Caco-2 (cell line): ENCODE measurements at places on chromosomes 12 and 14. TPM values are rescaled to one million over a fixed set of nuclear protein-coding genes. Genes with fewer than 3 reads are reported as not detected.

- H3K36me3 ChIP-seq = no peaks in the 10 kb centered on the region
- no peak for DNase-seq
- no peak overlapping the region for H3K27ac ChIP-seq
- H3K4me3 ChIP-seq = no peak overlapping the region
These were observed 174.3 kb upstream of the KRR1 start for GRCh38 chr12:75685617-75686225.

DNA sequence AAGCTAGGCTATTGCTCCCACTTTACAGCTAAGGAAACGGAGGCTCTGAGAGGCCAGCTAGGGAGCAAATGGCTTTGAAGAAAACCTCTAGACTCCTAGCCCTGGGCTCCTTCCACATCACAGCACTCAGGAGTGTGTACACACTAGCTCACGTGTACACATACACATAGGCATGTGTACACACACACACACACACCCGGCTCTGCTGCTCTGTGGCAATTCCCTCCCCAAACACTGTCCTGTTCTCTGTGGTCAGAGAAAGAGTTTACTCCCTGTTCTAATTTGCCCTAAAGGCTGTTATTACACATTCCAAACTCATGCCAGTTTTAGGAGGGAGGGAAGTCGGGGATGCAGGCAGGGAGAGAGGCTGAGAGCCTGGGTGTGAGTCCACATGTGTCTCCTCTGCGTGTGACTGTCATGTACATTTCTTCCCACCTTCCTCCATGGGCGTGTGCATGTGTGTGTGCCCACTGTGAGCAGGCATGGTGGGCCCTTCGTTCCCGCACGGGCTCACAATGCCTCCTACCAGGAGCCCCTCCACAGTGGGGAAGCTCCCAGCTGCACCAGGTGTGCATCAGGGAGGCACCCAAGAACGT, 14.2 kb downstream of the TRPV4 start:
- no peak overlapping the region for H3K27ac ChIP-seq
- H3K4me3 ChIP-seq = no peak overlapping the region
- DNase-seq = no peak
- peaks cover 14% of the 10 kb centered on the region for H3K4me1 ChIP-seq
- no peaks in the 10 kb centered on the region for H3K27me3 ChIP-seq

The CTSG gene
- not detected in 2 replicates for total RNA-seq

The ASIC1 gene
- 15.6 and 17.8 TPM in 2 replicates for total RNA-seq

DNA sequence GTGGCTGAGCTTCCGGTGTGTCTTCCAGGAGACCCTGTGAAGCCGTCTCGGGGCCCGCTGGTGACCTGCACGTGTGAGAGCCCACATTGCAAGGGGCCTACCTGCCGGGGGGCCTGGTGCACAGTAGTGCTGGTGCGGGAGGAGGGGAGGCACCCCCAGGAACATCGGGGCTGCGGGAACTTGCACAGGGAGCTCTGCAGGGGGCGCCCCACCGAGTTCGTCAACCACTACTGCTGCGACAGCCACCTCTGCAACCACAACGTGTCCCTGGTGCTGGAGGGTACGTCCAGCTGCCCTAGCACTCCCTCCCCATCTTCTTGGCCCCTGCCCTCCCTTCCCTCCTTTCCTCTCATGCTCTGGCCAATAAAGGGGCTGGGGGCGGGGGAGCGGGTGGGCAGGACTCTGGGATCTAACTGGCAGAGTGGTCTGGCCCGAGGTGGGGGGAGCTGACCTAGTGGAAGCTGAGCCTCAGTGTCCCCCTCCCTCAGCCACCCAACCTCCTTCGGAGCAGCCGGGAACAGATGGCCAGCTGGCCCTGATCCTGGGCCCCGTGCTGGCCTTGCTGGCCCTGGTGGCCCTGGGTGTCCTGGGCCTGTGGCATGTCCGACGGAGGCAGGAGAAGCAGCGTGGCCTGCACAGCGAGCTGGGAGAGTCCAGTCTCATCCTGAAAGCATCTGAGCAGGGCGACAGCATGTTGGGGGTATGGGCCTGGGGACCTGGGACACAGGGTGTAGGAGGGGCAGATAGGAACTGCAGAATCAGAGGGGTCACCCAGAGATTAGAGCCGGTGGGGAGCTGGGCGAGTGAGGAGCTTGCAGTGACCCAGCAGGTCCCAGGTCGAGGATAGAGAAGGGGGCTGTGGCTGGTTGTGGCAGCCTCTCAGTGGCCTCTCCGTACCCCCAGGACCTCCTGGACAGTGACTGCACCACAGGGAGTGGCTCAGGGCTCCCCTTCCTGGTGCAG, 6.0 kb downstream of the ACVRL1 start:
- no peaks in the 10 kb centered on the region for H3K27me3 ChIP-seq
- H3K36me3 ChIP-seq = no peaks in the 10 kb centered on the region
- no peak overlapping the region for H3K4me3 ChIP-seq
- DNase-seq = no peak
- H3K4me1 ChIP-seq = no peaks in the 10 kb centered on the region

The GAS2L3 gene
- total RNA-seq = 25.0 and 27.2 TPM in 2 replicates

- H3K4me1 ChIP-seq = no peaks in the 10 kb centered on the region
- H3K36me3 ChIP-seq = no peaks in the 10 kb centered on the region
- no peaks in the 10 kb centered on the region for H3K27me3 ChIP-seq
- no peak overlapping the region for H3K27ac ChIP-seq
- H3K4me3 ChIP-seq = no peak overlapping the region
- DNase-seq = no peak
These were observed 163.8 kb downstream of the RPL10L start for GRCh38 chr14:46487582-46488350.

DNA sequence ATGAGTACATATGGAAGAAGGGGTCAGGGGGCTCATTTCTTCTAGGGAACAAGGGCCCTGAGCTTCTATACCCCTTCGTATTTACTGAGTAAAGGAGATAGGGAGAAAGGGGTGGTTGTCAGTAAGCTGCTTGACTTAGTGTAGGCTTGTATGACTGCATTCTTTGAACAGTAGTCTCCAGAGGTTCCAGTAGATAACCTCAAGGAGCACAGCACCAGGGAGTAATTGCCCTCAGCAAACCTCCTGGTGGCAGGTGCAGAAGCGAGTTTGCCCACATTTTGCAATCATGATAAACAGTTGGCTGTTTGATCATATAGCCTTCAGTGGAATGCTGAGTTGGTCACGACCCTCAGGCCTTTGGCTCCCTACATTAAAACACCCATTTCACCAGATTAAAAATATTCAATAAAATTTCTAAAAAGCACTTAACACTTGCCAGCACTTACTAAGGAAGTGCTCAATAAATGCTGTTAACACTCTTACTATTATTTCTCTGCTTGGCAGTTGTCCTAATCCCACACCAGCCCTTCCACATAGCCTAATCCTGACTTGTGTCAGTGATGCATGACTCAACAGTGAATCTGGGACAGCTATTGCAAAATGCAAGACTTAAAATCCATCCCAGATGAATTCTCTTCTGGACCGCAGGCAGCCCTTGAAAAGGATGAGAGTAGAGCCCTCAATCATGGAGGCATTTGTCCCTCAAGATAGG, 3.7 kb upstream of the DHRS4L2 start:
- peak; percentile 60 for DNase-seq
- H3K4me3 ChIP-seq = no peak overlapping the region
- no peaks in the 10 kb centered on the region for H3K36me3 ChIP-seq
- H3K4me1 ChIP-seq = no peaks in the 10 kb centered on the region
- H3K27ac ChIP-seq = no peak overlapping the region

The RHEBL1 gene
- total RNA-seq = 2.5 and 2.6 TPM in 2 replicates

- no peak for DNase-seq
- H3K4me3 ChIP-seq = no peak overlapping the region
- no peaks in the 10 kb centered on the region for H3K27me3 ChIP-seq
- H3K4me1 ChIP-seq = no peaks in the 10 kb centered on the region
- H3K36me3 ChIP-seq = no peaks in the 10 kb centered on the region
- no peak overlapping the region for H3K27ac ChIP-seq
These were observed 30.2 kb upstream of the GALNT9 start for GRCh38 chr12:132359551-132359950.

DNA sequence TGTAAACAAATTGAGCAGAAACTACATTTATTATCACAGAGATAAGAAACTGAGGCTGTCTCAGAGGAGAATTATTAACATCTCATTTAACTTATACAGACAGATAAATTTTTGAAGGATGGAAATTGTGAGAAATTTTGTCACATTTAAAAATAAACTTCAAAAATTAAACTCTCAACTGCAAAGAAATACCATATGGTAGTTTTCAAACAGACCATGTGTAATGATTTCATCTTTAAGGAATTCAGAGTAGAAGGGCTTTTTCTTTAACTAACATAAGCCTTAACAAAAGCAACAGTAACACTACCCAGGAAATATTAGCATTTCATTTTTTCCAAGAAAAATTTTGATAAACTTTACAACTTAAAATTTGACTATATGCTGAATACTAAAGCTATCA, 26.6 kb downstream of the NUP37 start:
- H3K27me3 ChIP-seq = no peaks in the 10 kb centered on the region
- no peak overlapping the region for H3K4me3 ChIP-seq
- DNase-seq = no peak
- H3K27ac ChIP-seq = no peak overlapping the region

GRCh38 chr12:132171968-132172521, 27.8 kb downstream of the NOC4L start:
- H3K27me3 ChIP-seq = no peaks in the 10 kb centered on the region
- peaks cover 11% of the 10 kb centered on the region for H3K4me1 ChIP-seq
- H3K4me3 ChIP-seq = no peak overlapping the region
- no peak for DNase-seq
- H3K27ac ChIP-seq = no peak overlapping the region
- no peaks in the 10 kb centered on the region for H3K36me3 ChIP-seq

DNA sequence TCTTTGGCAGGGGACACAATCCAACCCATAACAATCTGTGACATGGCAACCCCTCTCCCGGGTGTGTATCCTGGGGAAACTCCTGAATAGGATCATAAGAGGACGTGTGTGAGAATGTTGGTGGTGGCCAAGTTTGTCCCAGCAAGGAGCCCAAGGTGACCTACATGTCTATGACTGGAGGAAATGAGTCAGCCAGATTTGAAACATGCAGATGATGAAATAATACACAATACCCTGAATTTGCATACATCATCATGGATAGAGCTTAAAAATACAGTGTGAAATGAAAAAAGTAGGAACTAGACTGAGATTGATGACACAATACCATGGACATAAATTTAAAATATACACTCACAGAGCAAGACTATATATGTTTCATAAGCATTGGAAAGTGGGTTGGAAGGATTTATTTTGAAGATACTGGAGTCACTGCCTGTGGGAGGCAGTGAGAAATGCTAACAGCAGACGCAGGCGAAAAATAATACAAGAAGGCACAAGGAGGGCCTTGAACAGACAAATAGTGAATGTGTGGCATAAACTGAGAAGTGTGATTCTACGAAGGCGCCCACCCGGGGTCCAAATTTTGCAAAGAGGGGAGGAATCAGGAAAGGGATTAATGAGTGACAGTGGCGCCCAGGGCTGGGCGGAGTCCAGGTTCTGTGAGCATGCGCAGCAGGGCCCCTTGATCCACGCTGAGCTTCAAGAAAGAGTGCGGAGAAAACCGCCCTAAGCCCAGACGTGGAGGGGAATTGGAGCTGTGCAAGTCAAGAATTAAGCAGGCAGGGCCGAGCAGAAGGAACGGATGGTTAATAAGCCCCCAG, 7.0 kb upstream of the MAP1LC3B2 start:
- H3K27ac ChIP-seq = no peak overlapping the region
- H3K36me3 ChIP-seq = no peaks in the 10 kb centered on the region
- no peak overlapping the region for H3K4me3 ChIP-seq
- no peaks in the 10 kb centered on the region for H3K27me3 ChIP-seq
- no peak for DNase-seq
- H3K4me1 ChIP-seq = no peaks in the 10 kb centered on the region

The LMNTD1 gene
- total RNA-seq = 0.60 TPM in 1 of 2 replicates, not detected in the other

- peaks cover 13% of the 10 kb centered on the region; the same call in 1 of the 2 replicates for H3K4me1 ChIP-seq
- H3K4me3 ChIP-seq = 0 out of 2 replicates have a peak overlapping the region, but pooled peaks have one; percentile 2
- no peaks in the 10 kb centered on the region for H3K36me3 ChIP-seq
- peak; percentile 84 for DNase-seq
- peak overlapping the region; percentile 90 for H3K27ac ChIP-seq
- no peaks in the 10 kb centered on the region for H3K27me3 ChIP-seq
These were observed 30.1 kb upstream of the PPP2R5C start for GRCh38 chr14:101731187-101732080.

DNA sequence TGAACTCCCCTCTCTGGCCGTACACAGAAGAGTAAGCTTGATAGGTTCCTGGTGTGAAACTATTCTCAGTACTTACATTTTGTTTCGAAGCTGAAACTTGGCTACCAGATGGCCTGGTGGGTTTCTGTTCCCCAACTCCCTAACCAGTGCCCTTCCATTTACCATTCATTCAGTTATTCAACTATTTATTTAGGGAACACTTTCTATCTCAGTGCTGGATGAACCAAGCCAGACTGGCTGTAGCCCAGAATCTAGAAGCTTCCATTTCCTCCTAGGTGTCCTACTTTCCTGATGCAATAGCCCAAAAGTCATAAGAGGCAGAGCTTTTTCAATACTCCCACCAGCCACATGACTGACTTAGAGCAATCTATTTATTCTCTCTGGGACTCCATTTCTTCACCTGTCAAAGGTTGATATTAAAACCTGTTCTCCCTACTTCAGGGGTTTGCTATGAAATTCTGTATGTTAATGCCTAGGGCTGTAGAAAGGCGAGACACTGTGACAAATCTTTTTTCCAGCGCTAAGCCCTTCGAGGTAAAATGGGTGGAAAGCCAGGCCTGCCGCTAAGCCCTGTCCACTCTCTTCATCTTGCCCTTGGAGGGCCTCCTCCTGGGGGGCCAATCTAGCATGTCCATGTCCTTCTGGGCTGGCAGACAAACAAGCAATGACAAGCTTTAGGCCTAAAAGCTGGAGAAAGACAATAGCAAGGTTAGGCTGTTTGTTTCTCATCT, 8.1 kb upstream of the IRF2BPL start:
- no peak overlapping the region for H3K4me3 ChIP-seq
- H3K4me1 ChIP-seq = peaks cover 32% of the 10 kb centered on the region
- no peaks in the 10 kb centered on the region for H3K27me3 ChIP-seq
- H3K36me3 ChIP-seq = no peaks in the 10 kb centered on the region
- no peak for DNase-seq

- H3K4me3 ChIP-seq = no peak overlapping the region
- no peak overlapping the region for H3K27ac ChIP-seq
- no peak for DNase-seq
- H3K4me1 ChIP-seq = peaks cover 23% of the 10 kb centered on the region
- no peaks in the 10 kb centered on the region for H3K27me3 ChIP-seq
These were observed 225.8 kb downstream of the CRADD start for GRCh38 chr12:93902736-93903562.

GRCh38 chr12:50157259-50157658, 9.9 kb downstream of the CERS5 start:
- H3K36me3 ChIP-seq = no peaks in the 10 kb centered on the region
- H3K4me1 ChIP-seq = peaks cover 8% of the 10 kb centered on the region; the same call in 1 of the 2 replicates
- H3K4me3 ChIP-seq = no peak overlapping the region
- H3K27me3 ChIP-seq = no peaks in the 10 kb centered on the region
- no peak for DNase-seq

- no peaks in the 10 kb centered on the region for H3K27me3 ChIP-seq
- peak overlapping the region; percentile 74 for H3K4me3 ChIP-seq
- no peaks in the 10 kb centered on the region for H3K36me3 ChIP-seq
- peaks cover 7% of the 10 kb centered on the region; the same call in 1 of the 2 replicates for H3K4me1 ChIP-seq
- peak overlapping the region; percentile 83 for H3K27ac ChIP-seq
These were observed 500 bp downstream of the GPR137C start for GRCh38 chr14:52553002-52553670.

The SLCO1B1 gene
- total RNA-seq = 0.18 and 0.51 TPM in 2 replicates
